ENCODE measurements at places on chromosomes 1 and 21. TPM values are rescaled to one million over a fixed set of nuclear protein-coding genes. Genes with fewer than 3 reads are reported as not detected.

GRCh38 chr1:224859651-224860050, 69.8 kb upstream of the DNAH14 start:
- H3K36me3 ChIP-seq = no peaks in the 10 kb centered on the region
- H3K4me3 ChIP-seq = no peak overlapping the region
- no peak for DNase-seq
- no peaks in the 10 kb centered on the region for H3K27me3 ChIP-seq
- H3K4me1 ChIP-seq = no peaks in the 10 kb centered on the region
- H3K27ac ChIP-seq = no peak overlapping the region

- H3K4me3 ChIP-seq = no peak overlapping the region
- no peaks in the 10 kb centered on the region for H3K4me1 ChIP-seq
- H3K27ac ChIP-seq = no peak overlapping the region
- no peaks in the 10 kb centered on the region for H3K36me3 ChIP-seq
These were observed 67.6 kb upstream of the TSPAN2 start for GRCh38 chr1:115156826-115157468.

DNA sequence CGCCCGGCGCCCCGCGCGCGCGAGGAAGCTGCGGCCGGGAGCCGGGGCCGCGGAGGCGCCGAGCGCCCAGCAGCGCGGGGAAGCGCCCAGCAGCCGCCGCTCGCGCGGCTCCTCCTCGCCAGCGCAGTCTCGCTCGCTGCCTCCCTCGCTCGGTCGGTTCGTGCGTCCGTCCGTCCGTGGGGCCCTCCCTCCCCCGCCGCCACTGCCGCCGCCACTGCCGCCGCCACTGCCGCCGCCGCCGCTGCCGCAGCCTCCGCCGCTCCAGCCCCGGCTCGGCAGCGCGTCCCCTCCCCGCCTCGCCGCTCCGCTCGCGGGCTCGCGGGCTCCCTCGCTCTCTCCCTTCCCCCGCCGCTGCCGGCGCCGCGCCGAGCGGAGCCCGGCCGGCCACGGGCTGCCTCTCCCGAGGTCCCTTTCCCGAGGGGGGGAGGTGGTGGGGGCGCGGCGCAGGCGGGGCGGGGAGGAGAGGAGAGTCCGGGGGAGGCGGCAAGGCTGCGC, at the start of gene KCND3:
KCND3 (minus strand) TSS at position 138 of the 495 bp plus-strand sequence.
- no peak within 1 kb of the TSS for H3K27ac ChIP-seq
- peak; percentile 79 for DNase-seq
- H3K27me3 ChIP-seq = peaks cover 14% of the 10 kb centered on the region

- no peaks in the 10 kb centered on the region for H3K36me3 ChIP-seq
- no peaks in the 10 kb centered on the region for H3K27me3 ChIP-seq
- H3K4me1 ChIP-seq = peaks cover 22% of the 10 kb centered on the region
- no peak for DNase-seq
These were observed 63.5 kb downstream of the MDM4 start for GRCh38 chr1:204579681-204580080.

- no peak overlapping the region for H3K4me3 ChIP-seq
- DNase-seq = peak; percentile 74
- H3K4me1 ChIP-seq = peaks cover 92% of the 10 kb centered on the region
- no peaks in the 10 kb centered on the region for H3K27me3 ChIP-seq
- no peaks in the 10 kb centered on the region for H3K36me3 ChIP-seq
These were observed 24.8 kb downstream of the SLC2A1 start for GRCh38 chr1:42933610-42934491.

DNA sequence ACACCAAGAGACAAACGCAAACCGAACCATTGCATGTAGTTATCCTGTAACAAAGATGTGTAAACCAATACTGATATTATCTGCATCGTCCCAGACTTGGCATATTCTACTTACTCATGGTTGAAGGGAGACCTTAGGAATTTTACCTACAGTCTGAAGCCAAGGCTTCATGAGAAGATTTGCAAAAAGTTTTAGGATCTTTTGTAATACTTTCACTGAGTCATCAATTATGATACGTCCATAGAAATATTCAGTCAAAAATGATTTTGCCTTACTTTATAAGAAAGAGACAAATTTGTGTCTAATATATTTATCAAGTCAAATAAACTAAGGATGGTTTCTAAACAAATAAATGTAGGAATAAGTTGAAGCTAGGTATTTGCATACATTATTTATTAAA, 1176.1 kb upstream of the ADGRL2 start:
- no peak overlapping the region for H3K27ac ChIP-seq
- no peaks in the 10 kb centered on the region for H3K4me1 ChIP-seq
- H3K4me3 ChIP-seq = no peak overlapping the region
- no peaks in the 10 kb centered on the region for H3K27me3 ChIP-seq
- no peak for DNase-seq

DNA sequence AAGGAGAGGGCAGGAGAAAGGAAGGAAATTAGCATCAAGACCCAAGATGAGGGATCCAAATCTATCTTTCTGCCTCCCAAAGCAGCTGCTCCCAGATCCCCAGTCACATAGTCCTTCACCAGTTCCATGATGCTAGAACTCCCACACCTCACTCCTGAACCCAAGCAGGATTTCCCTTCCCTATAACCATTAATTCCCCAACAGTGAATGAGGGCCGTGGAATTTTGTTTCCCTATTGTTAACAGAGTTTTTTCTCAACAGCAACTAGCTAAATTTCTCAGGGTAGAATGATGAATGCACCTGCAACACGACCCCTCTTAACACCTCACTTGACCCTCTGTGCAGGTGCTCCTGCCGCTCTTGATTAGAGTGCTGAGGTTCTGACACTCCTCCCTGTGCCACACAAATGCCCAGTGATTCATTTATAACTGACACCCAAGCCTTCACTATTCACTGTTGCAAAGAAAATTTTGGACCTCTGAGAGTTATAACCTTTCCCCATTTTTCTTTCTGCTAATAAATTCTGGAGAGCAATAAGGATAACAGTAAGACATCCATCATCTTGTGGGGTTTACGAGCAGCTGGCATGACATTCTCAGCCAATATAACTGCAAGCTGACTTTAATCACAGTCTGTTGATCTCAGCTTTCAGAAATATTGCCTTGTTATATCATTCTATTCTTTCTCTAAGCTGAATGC, 25.4 kb upstream of the NPL start:
- H3K36me3 ChIP-seq = no peaks in the 10 kb centered on the region
- no peak overlapping the region for H3K27ac ChIP-seq
- no peaks in the 10 kb centered on the region for H3K27me3 ChIP-seq
- H3K4me3 ChIP-seq = no peak overlapping the region
- no peak for DNase-seq
- no peaks in the 10 kb centered on the region for H3K4me1 ChIP-seq

DNA sequence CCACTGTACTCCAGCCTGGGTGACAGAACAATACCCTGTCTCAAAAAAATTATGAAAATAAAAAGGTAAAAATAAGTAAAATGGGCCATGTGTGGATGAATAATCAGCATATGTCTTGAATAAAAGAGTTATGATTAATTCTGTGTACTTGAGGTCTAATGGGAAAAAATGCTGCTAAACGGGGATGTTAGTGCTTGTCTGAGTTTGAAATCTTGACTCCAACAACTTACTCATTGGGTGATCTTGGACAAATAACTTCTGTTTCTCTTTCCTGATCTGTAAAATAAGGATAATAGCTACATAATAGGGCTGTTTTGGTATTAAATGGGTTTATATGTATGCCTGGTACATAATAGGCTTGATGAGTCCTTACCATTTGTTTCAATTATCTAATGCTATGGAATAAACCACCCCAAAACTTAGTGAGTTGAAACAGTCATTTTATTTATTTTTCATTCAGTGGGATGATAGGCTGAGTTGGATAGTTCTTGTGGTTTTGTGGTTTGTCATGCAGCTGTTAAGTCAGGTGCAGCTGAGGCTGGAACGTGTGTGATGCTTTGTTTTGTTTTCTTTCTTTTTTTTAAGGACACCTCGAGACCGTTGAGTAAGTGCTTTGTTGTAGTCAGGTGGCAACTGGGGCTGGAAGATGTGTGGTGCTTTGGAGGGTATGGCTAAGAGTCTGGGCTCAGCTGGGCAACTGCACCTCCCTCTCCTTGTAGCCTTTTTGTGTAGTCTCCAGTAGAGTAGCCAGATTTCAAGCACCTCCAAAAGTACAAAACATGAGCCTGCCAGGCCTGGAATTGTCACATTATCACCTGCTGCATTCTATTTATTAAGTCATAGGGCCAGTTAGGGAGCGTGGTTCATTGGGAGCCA, 4.9 kb downstream of the MDM4 start:
- no peak for DNase-seq
- peak overlapping the region; percentile 43 for H3K4me3 ChIP-seq
- peaks cover 18% of the 10 kb centered on the region for H3K36me3 ChIP-seq

DNA sequence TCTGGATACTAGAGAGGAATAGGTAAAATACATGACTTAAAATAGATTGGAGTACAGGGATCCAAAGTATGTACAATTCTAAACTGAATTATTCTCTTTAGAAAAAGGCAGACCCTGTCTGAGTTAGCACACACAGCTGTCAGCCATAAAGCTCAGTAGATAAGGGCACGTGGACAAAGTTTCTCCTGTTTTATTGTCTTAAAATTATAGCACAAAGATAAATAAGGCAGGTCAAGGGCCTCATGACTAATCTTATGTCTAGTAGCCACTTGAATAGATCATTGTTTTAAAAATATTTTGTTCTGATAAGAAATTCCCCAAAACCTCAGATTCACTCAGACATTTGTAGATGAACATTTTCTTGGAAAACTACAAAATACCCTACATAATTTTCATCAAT, 205.2 kb downstream of the ZP4 start:
- H3K27ac ChIP-seq = no peak overlapping the region
- H3K4me3 ChIP-seq = no peak overlapping the region
- H3K36me3 ChIP-seq = no peaks in the 10 kb centered on the region
- H3K27me3 ChIP-seq = no peaks in the 10 kb centered on the region

- H3K27ac ChIP-seq = no peak overlapping the region
- H3K27me3 ChIP-seq = no peaks in the 10 kb centered on the region
- no peak for DNase-seq
These were observed 21.3 kb upstream of the MAGI3 start for GRCh38 chr1:113369040-113369439.

PPT1 gene
- polyA plus RNA-seq = 88.0 TPM

LCE2D gene
- not detected for polyA plus RNA-seq

RCSD1 gene
- polyA plus RNA-seq = 58.9 TPM

DMBX1 gene
- not detected for polyA plus RNA-seq

All from spleen (tissue), 13 donors.